CD4-positive, alpha-beta T cell treated with Interleukin-17A for 1 hour (primary cell): ENCODE measurements at places on chromosomes 4 and X.

DNA sequence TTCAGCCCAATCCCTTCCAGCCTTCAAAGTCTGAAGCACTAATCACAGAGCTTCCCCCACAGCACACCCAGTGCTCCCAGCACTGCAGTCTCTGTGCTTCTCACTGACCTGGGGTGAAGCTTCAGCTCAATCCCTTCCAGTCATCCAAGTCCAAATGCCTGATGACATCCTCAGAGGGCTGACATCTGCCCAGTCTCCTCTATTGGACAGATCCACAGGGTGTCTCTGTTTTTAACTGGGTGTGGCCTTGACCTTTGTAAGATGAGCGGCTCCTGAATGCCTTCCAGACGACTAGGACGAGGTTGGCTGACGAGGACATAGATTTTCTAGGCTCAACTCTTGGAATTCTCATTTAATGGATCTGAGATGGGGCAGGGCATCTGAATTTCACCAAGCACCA lies 7.6 kb upstream of the SLC2A9 start:
- DNase-seq = no peak

- DNase-seq = no peak
Measured at GRCh38 chrX:134849390-134849789, 141.4 kb upstream of the SMIM10 start.

DNA sequence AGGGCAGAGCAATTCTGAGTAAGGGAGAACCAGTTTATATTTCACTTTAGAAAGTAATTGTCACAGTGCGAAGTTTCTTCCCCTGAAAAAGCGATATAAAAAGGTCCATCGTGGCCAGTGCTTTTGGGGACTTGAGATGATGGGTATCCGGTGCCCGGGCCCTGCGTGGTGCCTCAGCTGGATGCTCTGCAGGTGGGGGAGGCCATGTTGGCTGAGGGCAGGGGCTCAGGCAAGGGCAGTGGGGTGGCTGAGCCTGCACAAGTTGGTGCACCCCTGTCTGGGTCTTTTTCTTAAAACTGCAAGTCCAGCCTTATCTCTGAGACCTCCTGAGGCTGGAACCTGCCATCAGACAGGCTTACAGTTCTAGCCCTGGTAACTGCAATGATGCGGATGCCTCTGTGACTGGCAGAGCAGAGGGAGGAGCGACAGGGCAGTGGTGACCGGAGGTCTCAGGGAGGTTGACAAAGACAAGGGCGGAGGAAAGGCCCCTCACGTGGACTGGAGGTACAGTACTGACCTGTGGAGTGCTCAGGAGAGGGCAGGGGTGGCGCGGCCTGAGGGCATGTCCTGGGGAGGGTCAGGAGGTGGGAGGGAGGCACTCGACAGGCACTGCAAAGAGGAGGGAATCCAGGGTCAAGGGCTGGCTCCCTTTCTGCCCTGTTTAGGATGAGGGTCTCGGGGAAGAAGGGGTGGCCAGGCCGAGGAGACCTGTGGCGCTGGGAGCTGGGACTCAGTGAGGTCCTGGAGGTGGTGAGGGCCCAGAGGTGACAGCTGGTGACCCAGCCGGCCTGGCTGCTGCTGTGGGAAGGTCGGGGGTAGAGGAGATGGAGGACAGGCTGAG lies 1.8 kb downstream of the RGS12 start:
- no peak for DNase-seq

GRCh38 chr4:38818441-38818976 lies 13.9 kb upstream of the TLR1 start:
- no peak for DNase-seq

GRCh38 chr4:122625156-122625555 lies 4.3 kb upstream of the IL21 start:
- DNase-seq = no peak
